Fibroblast of villous mesenchyme (primary cell): ENCODE measurements at places on chromosomes 12 and 14.
A peak's percentile ranks its signal among the peaks of the same experiment; 100 is the strongest.

- peak; percentile 78 for DNase-seq
Observed at GRCh38 chr14:38208618-38209562, 1.2 kb downstream of the SSTR1 start.

DNA sequence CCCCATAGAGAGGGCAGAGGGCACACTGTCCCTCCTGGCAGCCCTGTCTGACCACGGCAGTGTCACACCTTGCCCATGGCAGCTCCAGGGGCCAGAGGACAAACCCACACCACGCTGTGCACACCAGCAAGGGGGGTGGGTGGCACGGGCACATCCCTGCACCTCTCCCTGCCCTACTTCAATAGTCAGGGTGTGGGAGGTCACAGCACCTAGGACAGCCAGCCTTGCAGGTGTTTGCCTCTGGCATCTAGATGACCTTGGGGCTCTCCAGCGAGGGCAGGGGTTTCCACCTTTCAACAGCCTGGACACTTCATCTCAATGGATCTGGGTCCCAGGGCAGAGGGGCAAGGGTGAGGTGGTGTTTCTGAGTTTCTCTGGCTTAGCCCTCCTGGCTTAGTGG lies 69.2 kb downstream of the LGMN start:
- no peak for DNase-seq

DNA sequence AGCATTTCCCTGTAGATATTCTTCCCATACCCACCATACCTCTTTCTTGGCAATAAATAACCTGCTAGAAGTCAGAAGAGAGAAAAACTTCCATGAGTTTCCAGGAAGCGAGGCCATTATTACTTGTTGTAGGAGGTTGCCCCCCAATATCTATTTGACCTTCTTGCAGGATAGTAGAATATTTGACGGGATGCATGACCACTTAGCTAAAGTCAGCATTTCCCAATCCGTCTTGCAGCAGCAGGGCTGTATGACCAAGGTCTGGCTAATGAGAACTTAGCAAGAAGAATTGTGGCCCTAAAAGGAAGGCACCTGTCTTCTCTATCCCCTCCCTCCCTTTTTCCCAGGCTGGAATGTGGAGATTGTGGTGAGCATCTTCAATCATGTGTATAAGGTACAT lies 51.5 kb downstream of the NINJ2 start:
- DNase-seq: no peak

DNA sequence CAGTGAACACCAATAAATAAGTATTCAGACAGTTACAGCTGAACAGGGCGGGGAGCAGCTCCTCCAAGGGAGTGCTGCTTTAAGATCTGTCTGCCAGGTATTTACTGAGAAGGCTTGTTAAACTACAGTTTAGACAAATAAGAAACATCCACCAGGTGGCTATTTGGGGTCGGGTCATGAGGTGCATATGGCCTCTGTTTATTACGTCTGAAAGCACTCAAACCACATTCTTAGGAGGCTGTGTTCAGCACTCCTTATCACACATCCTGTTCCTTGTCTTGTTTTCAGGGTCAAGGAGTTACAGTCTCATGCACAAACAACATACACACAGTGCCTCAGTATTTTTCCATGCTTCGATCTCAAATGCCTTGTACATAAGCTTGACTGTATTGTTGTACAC lies 78.8 kb downstream of the KCNMB4 start:
- DNase-seq: peak; percentile 37

- DNase-seq: no peak
Observed at GRCh38 chr14:104263675-104264358, 125.4 kb downstream of the KIF26A start.

DNA sequence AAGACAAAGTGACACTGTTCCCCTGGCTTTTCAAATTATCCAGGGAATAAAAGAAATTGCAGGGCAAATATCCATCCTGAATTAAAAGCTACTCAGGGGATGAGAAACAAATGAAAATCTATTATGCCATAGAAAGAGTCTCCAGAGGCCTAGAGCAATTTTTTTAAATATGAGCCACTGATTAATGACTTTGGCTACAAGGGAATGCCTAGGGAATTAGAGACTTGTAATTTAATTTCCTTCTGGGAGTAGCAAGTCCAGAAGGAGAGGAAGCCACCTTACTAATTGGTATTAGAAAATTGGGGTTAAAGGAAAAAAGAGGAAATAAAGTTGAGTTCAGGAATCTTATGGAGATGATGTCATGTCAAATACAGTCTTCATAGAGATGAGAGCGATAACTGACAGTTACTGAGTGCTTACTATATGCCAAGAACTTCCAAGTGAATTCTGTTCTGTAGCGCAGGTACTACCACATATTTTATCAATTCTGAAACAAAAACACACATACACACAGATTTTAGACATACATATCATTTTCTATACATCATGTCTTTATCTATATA lies 304.4 kb downstream of the DUSP6 start:
- DNase-seq: no peak

- DNase-seq: no peak
Observed at GRCh38 chr12:133083345-133083744, 2.6 kb downstream of the ZNF140 start.

DNA sequence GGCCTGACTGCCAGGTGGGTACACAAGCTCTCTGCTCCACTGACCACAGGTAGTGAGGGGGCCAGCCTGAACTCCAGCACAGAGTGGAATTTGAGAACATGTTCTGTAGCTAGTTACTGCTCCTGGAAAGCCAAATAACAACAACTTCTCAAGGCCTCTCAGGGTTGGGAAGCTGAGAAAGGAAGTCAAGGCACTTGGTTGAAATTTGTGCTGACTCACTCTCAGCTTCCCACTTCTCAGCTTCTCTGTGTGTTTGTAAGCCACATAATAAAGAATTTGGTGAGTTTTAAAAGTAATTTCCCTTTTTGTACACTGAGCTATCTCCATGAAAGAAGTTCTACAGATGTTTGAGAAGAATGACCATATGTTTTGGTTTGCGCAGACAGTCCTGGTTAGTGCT lies 234.9 kb downstream of the KTN1 start:
- DNase-seq: peak; percentile 33

GRCh38 chr12:118377884-118378470 lies 1.6 kb downstream of the SUDS3 start:
- DNase-seq: peak; percentile 57

- DNase-seq: no peak
Observed at GRCh38 chr14:68261092-68261842, 441.7 kb downstream of the RAD51B start.

DNA sequence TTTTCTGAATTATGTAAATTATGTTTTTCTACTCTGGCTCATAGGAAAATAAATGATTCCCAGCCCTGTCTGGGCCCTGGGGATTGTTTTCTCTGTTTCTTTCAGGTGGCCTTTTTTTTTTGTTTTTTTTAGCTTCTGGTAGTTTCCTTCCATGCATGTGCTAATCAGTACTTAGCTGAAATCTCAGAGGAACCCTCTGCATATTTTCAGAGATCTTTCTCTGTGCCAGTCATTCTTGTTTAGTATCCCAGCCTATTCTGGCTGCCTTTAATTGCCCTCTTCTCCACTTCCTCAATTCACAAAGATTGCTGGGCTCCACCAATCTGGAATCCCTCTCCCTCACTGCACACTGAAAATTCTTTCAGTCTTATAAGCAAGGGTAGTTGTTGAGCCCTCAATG lies 46.9 kb downstream of the CNOT2 start:
- no peak for DNase-seq

GRCh38 chr14:100640471-100641273 lies 53.5 kb upstream of the BEGAIN start:
- DNase-seq: no peak

- peak; percentile 23 for DNase-seq
Observed at GRCh38 chr14:28867571-28867970, 101.0 kb downstream of the FOXG1 start.

- DNase-seq: no peak
Observed at GRCh38 chr12:128672893-128673292, 150.9 kb downstream of the SLC15A4 start.

GRCh38 chr12:80632835-80633234 lies 74.6 kb upstream of the MYF6 start:
- DNase-seq: no peak

- DNase-seq: no peak
Observed at GRCh38 chr14:29740491-29740890, 187.2 kb downstream of the PRKD1 start.

GRCh38 chr14:55160989-55161388 lies 30.4 kb downstream of the DLGAP5 start:
- DNase-seq: peak; percentile 57

DNA sequence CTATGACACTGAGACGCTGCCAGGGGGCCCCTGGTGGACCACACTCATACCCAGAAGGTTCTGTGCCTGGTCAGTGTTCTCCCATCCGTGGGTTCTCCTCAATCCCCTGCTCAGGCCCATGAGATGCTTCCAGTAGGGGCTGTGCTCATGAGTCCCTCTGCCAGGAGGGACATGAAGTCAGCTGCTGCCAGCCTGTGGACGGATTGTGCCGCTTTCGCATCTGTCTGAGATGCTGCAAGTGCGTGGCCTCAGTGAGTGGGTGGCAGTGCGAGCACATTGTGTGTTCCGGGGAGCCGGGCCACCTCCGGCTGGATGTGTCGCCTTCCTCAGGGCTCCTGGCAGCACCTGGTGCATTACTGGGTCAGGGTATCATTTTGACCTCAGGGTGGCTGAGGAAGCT lies 15.5 kb downstream of the TUNAR start:
- no peak for DNase-seq

DNA sequence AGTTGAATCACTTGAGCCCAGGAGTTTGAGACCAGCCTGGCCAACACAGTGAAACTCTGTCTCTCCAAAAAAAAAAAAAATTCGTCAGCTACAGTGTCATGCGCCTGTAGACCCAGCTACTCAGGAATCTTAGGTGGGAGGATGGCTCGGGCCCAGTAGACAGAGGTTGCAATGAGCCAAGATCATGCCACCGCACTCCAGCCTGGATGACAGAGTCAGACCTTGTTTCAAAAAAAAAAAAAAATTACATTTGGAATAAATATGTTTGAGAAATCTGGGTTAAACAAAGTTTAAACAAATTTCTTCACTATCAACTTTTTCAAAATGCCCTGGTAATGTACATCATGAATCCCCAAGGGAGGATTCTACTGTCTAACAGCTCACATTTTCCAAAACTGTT lies 187.0 kb upstream of the RASSF8 start:
- DNase-seq: no peak

- no peak for DNase-seq
Observed at GRCh38 chr12:52524898-52525591, 4.9 kb upstream of the KRT5 start.

GRCh38 chr12:124601706-124602105 lies 34.3 kb upstream of the NCOR2 start:
- no peak for DNase-seq

- no peak for DNase-seq
Observed at GRCh38 chr14:66085665-66086064, 400.5 kb upstream of the CCDC196 start.

DNA sequence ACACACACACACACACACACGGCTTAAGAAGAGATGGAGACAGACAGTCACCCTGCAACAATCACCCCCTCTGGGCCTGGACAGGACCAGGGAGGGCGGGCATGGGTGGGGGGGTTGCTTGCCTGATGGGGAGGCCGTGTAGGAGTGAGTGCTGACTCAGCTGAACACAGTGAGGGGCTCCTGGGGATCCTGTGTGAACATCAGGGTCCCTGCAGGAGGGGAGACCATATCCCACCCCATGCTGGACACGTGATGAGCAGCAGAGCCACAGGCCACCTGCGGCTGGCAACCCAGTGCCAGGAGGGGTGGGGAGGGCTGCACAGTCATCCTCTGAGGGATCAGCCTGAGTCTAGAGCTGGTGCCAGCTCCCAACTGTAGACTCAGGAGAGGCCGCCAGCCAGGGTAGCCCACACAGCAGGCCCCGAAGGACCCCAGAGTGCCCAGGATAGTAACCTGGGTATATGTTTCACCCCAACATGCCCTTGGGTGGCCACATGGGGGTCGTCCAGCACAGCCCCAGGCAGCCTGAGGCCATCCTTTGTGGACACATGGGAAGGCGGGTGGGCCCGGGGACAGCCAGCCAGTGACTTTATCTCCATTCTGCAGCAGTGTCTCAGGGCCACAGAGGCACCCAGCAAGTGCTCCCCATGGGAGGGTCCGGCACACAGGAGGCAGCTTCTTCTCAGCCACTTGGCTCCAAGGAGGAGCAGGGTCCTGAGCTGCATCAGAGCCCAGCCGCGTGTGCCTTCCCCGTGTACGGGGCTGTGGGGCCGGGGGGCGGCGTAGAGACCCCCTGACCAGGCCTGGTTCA lies 73.7 kb upstream of the SFSWAP start:
- DNase-seq: no peak

GRCh38 chr14:78131201-78131600 lies 39.0 kb upstream of the NRXN3 start:
- no peak for DNase-seq

DNA sequence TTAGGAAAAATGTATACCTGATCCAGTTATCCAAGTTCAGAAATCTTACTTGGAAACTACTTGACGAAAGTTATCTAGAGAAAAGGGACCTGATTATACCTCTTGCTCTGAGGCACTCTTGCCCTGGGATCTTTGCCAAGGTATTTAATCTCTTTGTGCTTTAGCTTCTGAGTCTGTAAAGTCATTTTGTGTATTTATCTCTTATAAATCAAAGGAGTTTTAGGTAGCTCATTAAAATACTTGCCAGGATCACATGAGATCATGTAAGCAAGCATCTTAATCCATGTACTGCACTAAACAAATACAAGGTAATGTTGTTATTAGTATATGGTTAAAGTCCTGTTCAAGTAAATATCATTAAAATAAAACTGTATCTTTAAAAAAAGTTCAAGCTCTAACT lies 147.5 kb downstream of the IPO8 start:
- DNase-seq: no peak

GRCh38 chr12:68122236-68122920 lies 37.2 kb downstream of the IFNG start:
- DNase-seq: no peak

GRCh38 chr12:59624732-59625460 lies 29.1 kb downstream of the SLC16A7 start:
- DNase-seq: no peak

- peak; percentile 76 for DNase-seq
Observed at GRCh38 chr12:18250313-18250916, 10.9 kb upstream of the PIK3C2G start.

DNA sequence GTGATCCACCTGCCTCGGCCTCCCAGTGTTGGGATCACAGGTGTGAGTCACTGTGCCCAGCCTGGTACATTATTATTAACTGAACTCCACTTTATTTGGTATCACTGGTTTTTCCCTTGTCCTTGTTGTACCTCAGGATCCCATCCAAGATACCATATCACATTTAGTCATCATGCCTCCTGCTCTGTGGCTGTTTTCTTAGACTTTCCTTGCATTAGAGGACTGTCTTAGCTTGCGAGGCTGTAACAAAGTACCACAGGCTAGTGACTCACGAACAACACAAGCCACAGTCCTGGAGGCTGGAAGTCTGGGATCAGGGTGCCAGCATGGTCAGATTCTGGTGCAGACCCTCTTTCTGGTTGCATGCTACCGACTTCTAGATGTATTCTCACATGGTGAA lies 12.2 kb downstream of the KLC1 start:
- no peak for DNase-seq

GRCh38 chr14:104693482-104694431 lies 4.3 kb downstream of the INF2 start:
- no peak for DNase-seq

GRCh38 chr12:111085096-111085495 lies 164.7 kb upstream of the MYL2 start:
- no peak for DNase-seq

- no peak for DNase-seq
Observed at GRCh38 chr14:40525314-40525713, 1081.4 kb upstream of the LRFN5 start.
